SHP77 treated with DMSO at 0.1 percent for 48 hours (cell line): ENCODE measurements at places on chromosomes 12 and 14.

DNA sequence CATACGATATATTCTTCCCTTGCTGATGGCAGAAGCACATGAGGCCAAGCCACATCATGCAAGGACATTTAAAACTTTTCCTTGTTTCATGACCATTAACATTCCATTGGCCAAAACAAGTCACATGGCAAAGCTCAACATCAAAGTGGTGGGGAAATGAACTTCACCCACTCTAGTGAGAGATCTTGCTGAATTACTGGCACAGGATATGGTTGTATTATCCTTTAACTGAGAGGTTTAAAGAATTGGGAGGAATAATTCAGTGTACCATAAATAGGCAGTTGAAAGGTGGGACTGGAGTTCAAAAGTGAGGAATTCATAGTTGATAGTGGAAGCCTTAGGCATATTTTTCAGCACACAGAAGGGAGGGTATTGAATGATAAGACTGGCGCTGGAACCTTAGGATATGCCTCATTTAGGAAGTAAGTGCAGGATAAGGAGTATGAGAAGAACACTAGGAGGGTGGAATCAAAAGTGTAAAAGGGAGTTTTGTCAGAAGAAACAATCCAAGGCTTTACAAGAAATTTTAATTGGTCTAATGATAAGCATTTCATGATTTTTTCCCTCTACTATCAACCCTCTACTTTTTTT is 398.8 kb downstream of the C12orf75 start:
- no peak for DNase-seq

GRCh38 chr12:42332301-42333285 is 6.6 kb downstream of the PPHLN1 start:
- peak; percentile 12 for DNase-seq

GRCh38 chr12:11618046-11618445 is 31.4 kb upstream of the ETV6 start:
- no peak for DNase-seq

DNA sequence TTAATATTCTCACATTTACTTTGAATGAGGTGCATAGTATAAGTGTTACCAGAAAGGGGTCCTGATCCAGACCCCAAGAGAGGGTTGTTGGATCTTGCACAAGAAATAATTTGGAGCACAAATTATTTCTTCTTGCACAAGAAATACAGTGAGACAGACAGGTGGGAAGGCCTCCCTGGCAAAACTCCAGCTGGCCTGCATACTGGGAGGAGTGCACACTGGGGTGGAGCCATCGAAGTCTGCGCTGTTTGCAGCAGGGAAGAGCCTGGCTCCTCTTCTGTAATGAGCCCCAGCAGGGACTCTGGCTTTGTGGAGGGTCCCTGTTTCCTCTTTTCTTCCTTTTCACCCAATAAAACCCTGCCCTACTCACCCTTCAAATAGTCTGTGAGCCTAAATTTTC is 141.6 kb downstream of the GLT1D1 start:
- no peak for DNase-seq

DNA sequence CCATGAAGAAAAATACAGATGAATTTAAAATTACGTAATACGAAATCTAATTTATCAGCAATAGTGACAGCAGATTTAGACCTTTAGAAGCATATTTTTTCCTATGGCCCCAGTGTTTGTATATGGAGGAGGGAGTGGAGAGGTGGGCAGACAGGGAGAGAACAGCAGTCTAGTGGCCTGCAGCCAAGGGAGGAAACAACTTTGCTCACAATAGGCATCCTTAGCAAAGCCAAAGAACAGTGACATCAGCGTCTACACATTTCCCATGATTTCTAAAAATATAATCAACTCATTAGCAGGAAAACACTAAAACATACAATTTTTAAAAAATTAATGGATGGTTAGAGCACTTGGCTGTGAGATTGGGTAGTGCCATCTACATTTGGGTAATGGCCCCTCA is 622.6 kb upstream of the ATP2B1 start:
- no peak for DNase-seq

DNA sequence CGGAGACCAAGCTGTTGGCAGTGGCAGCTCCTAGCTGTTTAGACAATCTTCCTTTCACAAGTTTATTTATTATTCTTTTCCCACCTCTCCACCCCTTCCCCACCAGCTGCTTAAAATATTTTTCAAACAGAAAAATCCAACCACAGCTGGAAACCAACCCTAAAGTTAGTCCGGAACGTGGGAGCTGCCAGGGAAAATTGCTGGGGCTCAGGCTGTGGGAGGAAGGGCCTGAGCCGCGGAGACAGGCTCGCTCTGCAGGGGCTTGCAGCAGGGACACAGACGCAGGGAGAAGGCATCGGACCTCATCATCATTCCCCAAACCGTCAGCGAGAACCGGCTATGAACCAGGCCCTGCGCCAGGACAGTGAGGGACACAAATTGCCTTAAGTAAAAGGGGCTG is 16.1 kb upstream of the TMEM106C start:
- DNase-seq = no peak

DNA sequence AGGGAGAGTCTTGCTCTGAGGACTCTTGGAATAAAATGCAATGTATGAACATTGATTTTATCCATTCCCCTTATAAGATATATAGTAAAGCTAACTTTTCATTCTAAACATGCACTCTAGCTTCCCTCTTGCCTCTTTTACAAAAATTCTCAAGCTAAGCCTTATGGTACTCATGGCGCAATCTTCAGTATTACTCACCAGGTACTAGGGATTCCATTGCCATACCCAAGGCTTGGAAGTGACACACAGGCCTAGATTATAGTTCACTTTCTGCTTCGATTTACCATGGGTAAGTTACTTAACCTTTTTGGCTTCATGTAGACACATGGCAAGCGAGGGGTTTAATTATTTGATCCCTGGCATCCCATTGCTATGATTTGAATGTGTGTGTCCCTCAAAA is 331.5 kb downstream of the LRIG3 start:
- no peak for DNase-seq

DNA sequence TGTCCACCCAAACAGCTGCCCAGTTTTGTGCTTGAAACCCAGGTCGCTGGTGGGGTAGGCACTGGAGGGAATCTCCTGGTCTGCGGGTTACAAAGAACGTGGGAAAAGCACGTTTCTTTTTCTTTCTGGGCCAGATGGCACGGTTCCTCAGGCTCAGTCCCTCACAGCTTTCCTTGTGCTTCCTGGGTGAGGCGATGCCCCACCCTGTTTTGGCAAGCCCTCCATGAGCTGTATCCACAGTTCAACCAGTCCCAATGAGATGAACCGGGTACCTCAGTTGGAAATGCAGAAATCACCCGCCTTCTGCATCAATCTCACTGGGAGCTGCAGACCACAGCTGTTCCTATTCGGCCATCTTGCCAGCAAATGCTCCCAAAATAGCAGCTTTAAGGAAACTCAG is 51.4 kb upstream of the TMTC2 start:
- DNase-seq = peak; percentile 34

DNA sequence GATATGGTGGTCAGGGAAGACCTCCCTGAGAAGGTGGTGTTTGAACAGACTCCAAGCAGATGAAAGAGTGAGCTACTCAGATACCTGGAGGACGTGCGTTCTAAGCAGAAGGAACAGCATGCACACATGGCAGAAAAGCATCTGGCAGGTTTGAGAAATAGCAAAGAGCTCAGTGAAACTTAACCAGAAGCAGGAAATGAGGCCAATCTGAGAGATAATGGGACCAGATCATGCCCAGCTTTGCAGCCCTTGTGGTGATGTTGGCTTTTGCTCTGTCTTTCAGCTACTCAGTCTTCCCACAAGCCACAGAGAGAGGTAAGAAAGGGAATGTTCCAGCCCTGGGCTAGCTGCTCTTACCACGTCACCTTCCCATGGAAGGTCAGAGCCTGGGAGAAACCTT is 176.3 kb upstream of the GSC start:
- no peak for DNase-seq

DNA sequence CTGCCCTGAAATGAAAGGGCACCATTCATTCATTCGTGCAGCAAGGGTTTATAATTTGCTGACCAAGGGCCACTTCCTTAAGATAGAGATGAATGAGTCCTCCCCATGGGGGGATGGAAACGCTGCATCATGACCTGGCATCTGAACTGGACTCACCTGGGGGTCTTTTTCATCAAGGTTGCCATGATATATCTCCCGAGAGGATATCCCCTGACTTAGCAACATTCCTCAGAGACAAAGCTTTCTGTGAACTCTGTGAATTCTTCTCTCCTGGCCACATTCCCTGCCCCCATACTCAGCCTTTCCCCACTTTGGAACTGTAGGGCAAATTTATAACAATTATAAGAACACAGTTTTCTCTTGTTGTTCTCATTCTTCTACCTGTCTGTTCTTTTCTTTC is 30.8 kb downstream of the SRRM4 start:
- no peak for DNase-seq

DNA sequence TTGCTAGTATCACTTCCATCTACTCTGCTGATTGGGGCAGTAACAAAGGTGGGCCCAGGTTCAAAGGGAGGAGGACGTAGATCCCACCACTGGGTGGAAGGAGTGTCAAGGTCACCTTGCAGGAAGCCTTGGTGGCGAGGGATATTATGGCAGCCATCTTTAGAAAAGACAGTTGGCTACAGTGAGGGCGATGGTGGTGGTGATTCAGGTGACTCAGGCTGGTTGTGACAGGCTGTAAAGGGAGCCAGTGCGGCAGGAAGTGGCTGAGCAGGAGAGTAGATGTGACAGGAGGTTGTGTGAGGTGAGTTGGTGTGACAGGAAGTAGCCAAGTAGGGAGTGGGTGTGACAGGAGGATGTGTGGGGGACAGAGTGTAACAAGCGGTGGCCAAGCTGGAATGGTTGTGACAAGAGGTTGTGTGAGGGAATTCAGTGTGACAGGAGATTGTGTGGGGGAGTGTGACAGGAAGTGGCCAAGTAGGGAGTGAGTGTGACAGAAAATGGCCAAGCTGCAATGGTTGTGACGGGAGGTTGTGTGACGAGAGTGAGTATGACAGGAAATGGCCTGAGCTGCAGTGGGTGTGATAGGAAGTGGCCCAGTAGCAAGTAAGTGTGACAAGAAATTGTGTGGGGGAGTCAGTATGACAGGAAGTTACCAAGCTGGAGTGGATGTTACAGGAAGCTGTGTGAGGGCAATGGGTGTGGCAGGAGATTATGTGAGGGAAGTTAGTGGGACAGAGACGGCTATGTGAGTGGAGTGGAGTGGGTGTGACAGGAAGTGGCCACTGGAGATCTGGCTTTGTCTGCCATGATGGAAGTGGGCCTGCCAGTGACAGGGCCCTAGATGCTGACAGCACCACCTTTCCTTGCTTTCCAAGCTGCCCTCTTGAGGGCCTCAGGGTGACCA is 136.5 kb upstream of the MYL2 start:
- DNase-seq = no peak

GRCh38 chr12:79448816-79449215 is 241.9 kb downstream of the PAWR start:
- no peak for DNase-seq

DNA sequence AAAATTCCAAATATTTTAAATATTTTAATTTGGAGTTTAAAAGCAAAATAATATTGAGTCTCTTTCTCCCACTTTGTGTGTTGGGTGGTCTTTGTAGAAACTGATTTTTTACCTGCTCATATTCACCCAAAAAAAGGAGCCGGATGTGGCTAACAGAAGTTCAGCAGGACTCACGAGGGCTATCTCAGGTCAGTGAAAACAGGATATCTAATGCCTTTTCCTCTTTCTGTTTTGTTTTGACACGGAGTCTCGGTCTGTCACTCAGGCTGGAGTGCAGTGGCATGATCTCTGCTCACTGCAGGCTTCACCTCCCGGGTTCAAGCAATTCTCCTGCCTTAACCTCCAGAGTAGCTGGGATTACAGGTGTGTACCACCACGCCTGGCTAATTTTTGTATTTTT is 30.8 kb downstream of the COA8 start:
- DNase-seq = no peak

DNA sequence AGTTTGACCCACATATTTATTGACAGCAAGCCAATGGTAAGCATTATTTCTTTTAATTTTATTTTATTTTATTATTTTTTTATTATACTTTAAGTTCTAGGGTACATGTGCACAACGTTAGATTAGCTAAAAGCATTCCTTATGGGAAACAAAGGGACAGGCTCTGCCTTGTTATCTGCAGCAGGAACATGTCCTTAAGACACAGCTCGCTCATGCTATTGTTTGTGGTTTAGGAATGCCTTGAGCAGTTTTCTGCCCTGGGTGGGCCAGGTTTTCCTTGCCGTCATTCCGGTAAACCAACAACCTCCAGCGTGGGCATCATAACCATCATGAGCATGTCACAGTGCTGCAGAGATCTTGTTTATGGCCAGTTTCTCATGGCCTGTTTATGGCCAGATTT is 370.2 kb downstream of the TMEM117 start:
- no peak for DNase-seq

- no peak for DNase-seq
Observed at GRCh38 chr12:51695241-51696010, 104.4 kb downstream of the SCN8A start.
